Activated naive CD4-positive, alpha-beta T cell treated with anti-CD3 and anti-CD28 coated beads for 36 hours (primary cell): ENCODE measurements at places on chromosomes 3 and 15.
A peak's percentile ranks its signal among the peaks of the same experiment; 100 is the strongest.

GRCh38 chr3:41200669-41201021 lies 1.3 kb downstream of the CTNNB1 start:
- peak; percentile 41 for DNase-seq

GRCh38 chr15:78317145-78317836 lies 17.9 kb upstream of the SKIC8 start:
- no peak for DNase-seq

- DNase-seq, result no peak
These were observed 47.8 kb downstream of the ISL2 start for GRCh38 chr15:76384409-76384808.

DNA sequence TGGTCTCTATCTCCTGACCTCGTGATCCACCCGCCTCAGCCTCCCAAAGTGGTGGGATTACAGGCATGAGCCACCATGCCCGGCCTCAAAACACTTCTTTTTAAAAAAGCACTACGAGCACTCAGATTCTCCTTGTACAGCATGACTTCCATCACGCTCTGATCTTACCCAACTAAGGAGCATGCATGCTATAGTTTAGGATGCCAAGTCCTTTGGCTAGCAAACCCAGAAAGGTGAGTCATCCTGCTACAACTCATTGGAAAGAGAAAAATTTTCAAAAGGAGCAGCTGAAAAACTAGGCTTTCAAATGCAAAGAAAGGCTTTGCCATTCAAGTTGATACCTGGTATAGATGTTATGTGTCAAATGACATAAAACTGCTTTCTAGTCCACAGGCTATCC lies 70.3 kb upstream of the PRICKLE2 start:
- no peak for DNase-seq

GRCh38 chr3:117708601-117709000 lies 999.0 kb downstream of the TUSC7 start:
- DNase-seq, result no peak

- DNase-seq, result no peak
These were observed 90.0 kb upstream of the ICE2 start for GRCh38 chr15:60568914-60569391.

DNA sequence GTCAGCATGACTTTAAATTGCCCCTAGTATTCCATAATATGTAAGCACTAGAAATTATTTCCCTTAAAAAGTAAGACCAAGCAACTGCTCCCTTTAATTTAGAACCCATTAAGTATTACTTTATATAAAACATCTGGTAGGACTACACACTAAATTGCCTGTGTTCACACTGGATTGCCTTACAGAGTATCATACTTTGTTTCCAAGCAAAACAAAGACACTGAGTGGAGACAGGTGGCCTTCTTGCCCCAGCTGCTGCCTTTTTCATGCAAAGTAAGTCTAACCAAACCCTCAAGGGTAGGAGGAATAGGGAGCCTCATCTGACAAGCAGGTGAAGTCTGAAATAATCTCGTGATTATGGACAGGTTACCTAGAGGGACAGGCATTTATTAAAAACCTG lies 87.3 kb downstream of the PEX5L start:
- no peak for DNase-seq

DNA sequence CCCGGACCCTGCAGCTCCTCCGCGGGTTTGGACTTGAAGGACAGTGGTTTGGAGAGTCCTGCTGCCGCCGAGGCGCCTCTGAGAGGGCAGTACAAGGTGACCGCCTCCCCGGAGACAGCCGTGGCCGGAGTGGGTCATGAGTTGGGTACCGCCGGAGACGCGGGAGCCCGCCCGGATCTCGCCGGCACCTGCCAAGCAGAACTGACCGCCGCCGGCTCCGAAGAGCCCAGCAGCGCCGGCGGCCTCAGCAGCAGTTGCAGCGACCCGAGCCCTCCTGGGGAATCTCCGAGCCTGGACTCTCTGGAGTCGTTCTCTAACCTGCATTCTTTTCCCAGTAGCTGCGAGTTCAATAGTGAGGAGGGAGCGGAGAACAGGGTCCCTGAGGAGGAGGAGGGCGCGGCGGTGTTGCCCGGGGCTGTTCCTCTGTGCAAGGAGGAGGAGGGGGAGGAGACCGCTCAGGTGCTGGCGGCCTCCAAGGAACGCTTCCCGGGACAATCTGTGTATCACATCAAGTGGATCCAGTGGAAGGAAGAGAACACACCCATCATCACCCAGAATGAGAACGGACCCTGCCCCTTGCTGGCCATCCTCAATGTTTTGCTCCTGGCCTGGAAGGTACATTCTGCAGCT lies 634 bp downstream of the MINDY2 start:
- DNase-seq, result peak; percentile 32
